ENCODE measurements at places on chromosomes 16 and 17. TPM values are rescaled to one million over a fixed set of nuclear protein-coding genes. Genes with fewer than 3 reads are reported as not detected.

The ARHGAP27 gene
- 59.1 TPM for total RNA-seq

The ZNF500 gene
- total RNA-seq, result 17.4 TPM

The IGSF6 gene
- not detected for total RNA-seq

The SLC16A11 gene
- total RNA-seq, result 0.34 TPM

The PRSS27 gene
- total RNA-seq, result 1.8 TPM

The TBC1D3B gene
- total RNA-seq, result 9.1 TPM

The ATP2C2 gene
- total RNA-seq, result not detected

The SALL1 gene
- not detected for total RNA-seq

The TPSD1 gene
- not detected for total RNA-seq

The TSPAN10 gene
- total RNA-seq, result 0.66 TPM

The ST6GALNAC1 gene
- 0.78 TPM for total RNA-seq

The KRTAP17-1 gene
- not detected for total RNA-seq

The CCL17 gene
- 1.3 TPM for total RNA-seq

The CNGB1 gene
- total RNA-seq, result not detected

The ZP2 gene
- not detected for total RNA-seq

The ABAT gene
- total RNA-seq, result 7.7 TPM

The ST6GALNAC2 gene
- total RNA-seq, result not detected

The CD68 gene
- total RNA-seq, result 2.4 TPM
